Bronchial epithelial cell (primary cell): ENCODE measurements at places on chromosomes 5 and 9. TPM values are rescaled to one million over a fixed set of nuclear protein-coding genes. Genes with fewer than 3 reads are reported as not detected.

DNA sequence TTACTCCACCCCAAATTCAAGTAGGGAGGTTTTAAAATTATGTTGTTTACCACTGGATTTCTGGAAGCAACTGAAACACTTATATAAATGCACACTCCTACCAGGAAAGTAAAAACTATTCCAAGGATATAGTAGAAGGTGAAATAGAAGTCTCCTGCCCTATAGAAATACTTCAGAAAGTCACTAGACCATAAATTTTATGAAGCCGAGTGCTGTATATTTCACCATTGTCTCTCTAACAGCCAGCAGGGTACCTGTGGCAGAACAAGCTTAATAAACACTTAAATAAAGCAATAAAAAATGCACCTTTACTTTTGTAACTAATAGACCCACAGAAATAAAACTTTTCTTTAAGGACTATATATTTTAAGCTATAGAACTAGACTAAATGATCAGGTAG lies 631.6 kb downstream of the PDE4D start:
- DNase-seq: no peak

- DNase-seq: no peak
Observed at GRCh38 chr9:18947892-18948339, 85.1 kb downstream of the SAXO1 start.

DNA sequence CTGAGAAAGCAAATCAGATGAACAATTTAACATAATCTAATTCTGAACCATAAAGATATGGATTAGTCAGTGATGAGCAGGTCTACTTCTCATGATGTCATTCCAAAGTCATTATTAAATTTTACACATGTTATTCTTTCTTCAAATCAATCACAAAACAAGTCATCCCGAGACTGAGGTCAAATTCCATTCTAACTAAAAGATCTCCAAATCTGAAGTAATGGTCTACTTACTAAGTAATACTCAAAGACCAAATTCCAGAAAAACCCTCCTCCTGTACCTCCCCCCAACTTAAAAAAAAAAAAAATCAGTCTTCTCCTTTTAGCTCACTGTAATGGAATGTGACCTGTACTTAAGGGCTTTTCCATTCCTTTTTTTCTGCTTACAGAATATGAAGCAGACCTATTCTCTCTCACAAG lies 4.7 kb downstream of the PFDN1 start:
- DNase-seq: peak; percentile 73

DNA sequence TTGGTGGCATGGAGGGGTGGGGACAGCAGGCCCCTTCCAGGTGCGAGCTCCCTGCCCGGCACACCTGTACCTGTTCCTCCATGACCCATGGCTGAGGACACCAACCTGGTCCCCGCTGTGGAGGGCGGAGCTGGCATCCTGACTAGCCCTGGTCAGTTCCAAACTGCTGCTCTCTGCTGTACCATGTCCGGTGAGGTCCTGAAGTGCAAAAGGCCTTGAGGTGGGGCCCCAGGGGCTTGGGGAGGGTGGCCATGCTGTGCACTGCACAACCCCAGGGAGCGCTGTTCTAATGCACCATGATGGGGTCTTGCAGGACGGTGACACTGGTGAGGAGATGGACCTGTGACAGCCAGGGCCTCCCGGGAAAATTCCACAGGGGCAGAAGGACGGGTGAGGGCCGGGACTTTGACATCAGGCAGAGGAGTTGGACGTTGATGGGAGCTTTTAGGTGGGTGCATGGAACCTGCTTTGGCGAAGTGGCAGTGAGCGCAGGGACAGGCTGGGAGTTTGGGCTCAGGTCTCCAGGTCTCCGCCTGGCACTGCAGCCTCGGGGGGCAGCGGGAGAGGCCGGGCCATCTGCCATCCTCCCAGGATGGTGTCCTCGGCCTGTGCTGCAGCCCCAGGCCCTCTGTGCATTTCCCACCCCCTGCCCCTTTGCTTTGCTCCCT lies 38.9 kb downstream of the COL5A1 start:
- DNase-seq: no peak

KCNN2 gene
- total RNA-seq: not detected in 2 replicates
